Lower leg skin (tissue), 4 donors: ENCODE measurements at places on chromosomes 12 and 14.

- no peak for DNase-seq
Measured at GRCh38 chr14:98018628-98019027, 1221.4 kb downstream of the VRK1 start.

- DNase-seq, result no peak
Measured at GRCh38 chr12:122868471-122869177, 27.3 kb downstream of the VPS37B start.

GRCh38 chr12:47868041-47868440 lies 36.8 kb downstream of the VDR start:
- no peak for DNase-seq

- no peak for DNase-seq
Measured at GRCh38 chr12:3142386-3142785, 65.2 kb downstream of the TSPAN9 start.

- DNase-seq, result no peak
Measured at GRCh38 chr12:50109319-50109718, 2.7 kb upstream of the COX14 start.
